Mesothelial cell of epicardium (in vitro differentiated cells): ENCODE measurements at places on chromosomes 1 and 21. TPM values are rescaled to one million over a fixed set of nuclear protein-coding genes. Genes with fewer than 3 reads are reported as not detected.
A peak's percentile ranks its signal among the peaks of the same experiment; 100 is the strongest.

Gene C1orf94
- not detected in 3 replicates for total RNA-seq

Gene TNFSF4
- total RNA-seq, result 2.0 to 2.8 TPM (median 2.1 TPM) in 3 replicates

Gene HTR1D
- total RNA-seq, result 0.09 to 0.18 TPM in 2 of 3 replicates, not detected in the other

Gene LCE1D
- not detected in 3 replicates for total RNA-seq

Gene RNU1-1
- 3,774 to 3,945 TPM (median 3,937 TPM) in 3 replicates for total RNA-seq

Gene ZBTB40
- total RNA-seq, result 24.3 to 26.8 TPM (median 24.8 TPM) in 3 replicates

Gene TSPAN1
- total RNA-seq, result 0.51 to 0.63 TPM (median 0.52 TPM) in 3 replicates

Gene CYP4A11
- not detected in 3 replicates for total RNA-seq

Gene GBP7
- not detected in 3 replicates for total RNA-seq

Gene FNDC5
- 162 to 165 TPM (median 164 TPM) in 3 replicates for total RNA-seq

Gene TBX19
- total RNA-seq, result 2.4 to 2.9 TPM (median 2.6 TPM) in 3 replicates

Gene OR2L5
- total RNA-seq, result not detected in 3 replicates

Gene SLC6A17
- 1.4 to 1.6 TPM (median 1.6 TPM) in 3 replicates for total RNA-seq

Gene IL12RB2
- 0.34 to 0.43 TPM in 2 of 3 replicates, not detected in the other for total RNA-seq

Gene RHBDL2
- not detected in 3 replicates for total RNA-seq

GRCh38 chr1:232529747-232530146, 100.2 kb downstream of the SIPA1L2 start:
- DNase-seq, result no peak

- no peak for DNase-seq
Observed at GRCh38 chr1:65054481-65054880, 88.1 kb upstream of the JAK1 start.

DNA sequence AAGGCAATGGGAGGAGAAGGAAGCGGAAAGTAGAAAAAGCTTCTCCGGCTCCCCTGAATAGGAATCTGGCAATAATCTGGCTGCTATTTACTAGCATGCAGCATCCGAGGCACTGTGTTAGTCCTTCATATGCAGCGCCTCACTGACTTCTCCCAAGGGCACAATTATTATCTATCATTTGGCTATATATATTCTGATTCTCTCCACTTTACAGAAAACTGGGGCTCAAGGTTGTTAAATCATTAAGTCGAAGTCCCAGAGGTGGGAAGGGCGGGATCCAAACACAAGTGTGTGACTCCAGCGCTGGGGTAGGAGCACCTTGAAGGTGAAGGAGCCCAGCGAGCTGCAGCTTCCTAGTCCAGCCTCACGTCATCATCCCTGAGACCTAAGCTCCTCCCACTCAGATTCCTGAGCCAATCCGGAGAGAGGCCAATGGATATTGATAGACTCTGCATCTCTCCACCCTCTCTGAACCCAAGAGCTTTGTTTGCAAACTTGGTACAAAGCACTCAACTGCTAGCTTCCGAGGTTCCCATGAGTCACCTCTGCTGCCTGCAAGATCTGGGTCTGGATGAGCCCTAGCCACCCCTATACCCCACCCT, 16.6 kb upstream of the EYA3 start:
- peak; percentile 34 for DNase-seq

GRCh38 chr1:40199126-40199525, 37.9 kb downstream of the RLF start:
- no peak for DNase-seq

- no peak for DNase-seq
Observed at GRCh38 chr1:200908191-200908868, 13.6 kb downstream of the INAVA start.

DNA sequence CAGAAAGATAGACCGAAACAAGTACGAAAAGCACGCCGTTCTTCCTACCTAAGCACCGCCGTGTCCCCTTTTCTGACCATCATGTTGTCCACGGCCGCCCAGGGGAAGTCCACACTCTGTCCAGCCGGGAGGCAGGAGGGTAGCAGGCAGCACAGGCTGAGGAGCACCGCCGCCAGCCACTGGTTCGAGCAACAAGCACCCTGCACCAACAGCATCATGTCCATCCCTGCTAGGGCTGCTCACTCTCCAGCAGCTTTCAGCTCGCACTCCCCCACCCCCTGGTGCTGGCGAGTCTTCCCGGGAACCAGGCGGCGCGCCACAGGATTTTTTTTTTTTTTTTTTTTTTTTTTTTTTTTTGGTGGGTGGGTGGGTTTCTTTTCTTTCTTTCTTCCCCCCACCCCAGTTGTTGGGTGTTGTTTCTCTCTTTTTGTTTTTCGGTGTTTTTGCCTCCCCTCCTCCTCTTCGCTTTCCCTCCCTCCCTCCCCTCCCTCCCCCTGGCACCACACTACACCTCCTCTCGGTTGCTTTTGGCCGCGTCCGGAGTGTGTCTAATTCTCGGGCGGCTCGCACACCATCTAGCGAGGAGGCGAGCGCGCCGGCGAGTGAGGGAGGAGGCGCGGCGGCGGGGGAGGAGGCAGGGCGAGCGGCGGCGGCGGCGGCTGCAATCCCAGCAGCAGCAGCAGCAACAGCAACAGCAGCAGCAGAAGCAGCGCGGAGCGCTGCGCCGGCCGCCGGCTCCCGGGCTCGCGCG, at the start of gene NEGR1:
Gene NEGR1, minus strand, starts transcription at position 269 of the 751 bp plus-strand sequence.
- DNase-seq, result peak; percentile 75

DNA sequence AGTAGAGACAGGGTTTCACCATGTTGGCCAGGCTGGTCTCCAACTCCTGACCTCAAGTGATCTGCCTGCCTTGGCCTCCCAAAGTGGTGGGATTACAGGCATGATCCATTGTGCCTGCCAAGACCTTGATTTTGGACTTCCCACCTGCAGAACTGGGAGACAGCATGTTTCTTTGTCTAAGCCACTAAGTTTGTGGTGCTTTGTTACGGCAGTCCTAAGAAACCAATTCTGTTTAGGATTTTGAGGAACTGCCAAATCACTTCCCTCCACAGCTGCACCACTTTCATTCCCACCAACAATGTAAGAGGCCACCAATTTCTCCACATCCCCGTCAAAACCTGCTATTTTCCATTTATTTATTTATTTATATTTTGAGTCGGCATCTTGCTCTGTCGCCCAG, 46.1 kb downstream of the CHAF1B start:
- no peak for DNase-seq

GRCh38 chr1:11784993-11785769, 20.6 kb downstream of the MTHFR start:
- no peak for DNase-seq

GRCh38 chr1:12769976-12770505, 3.5 kb upstream of the PRAMEF12 start:
- no peak for DNase-seq

- no peak for DNase-seq
Observed at GRCh38 chr1:40894455-40894854, 32.3 kb upstream of the CITED4 start.

- DNase-seq, result no peak
Observed at GRCh38 chr1:240739139-240739538, 127.2 kb upstream of the GREM2 start.

DNA sequence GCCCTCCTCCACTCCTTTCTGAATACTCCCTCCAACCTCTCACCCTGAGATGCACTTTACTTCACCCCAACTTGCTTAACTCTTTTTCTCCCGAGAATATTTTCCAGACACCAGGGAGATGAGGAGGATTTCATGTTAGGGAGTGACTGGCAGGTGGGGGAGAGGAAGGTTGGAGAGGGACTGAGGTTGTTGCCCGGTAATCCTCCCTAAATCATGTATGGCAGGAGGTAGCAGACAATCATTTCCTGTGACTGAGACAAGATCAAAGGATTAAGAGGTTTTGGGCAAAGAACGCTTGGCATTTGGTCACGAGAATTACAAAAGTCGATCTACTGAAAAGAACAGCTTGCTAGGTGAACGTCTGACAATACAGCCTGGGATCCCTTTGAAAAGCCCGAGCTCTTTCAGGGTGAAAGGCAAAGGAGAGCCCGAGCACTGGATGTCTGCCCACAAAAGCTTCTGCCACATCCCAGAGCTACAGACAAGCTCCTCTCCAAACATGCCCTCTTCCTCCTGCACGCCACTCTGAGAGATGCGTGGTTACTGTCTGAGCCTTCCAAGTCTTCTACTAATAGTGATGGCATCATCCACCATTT, 154.1 kb downstream of the DAB1 start:
- no peak for DNase-seq

DNA sequence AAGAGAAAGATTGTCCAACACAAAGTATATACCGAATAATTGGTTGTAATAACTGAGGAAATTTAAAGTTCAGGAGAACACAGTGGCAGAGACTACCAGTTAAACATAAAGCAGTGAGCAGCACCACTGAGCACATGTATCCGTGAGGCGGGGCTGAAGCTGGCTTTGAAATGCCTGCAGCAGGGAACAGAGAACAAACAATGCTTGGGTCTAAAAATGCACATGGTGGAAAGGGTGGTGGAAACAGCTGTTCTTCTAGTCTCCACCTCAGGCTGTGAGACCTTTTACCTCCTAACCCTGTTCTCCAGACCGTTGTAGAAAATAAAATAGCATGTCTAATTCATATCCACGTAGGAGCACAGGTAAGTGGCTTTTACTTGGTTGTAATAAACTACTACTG, 7.7 kb upstream of the GNG4 start:
- no peak for DNase-seq

- no peak for DNase-seq
Observed at GRCh38 chr1:215600867-215601266, 33.8 kb downstream of the KCTD3 start.

- no peak for DNase-seq
Observed at GRCh38 chr1:31054349-31054748, 11.2 kb downstream of the PUM1 start.

- DNase-seq, result no peak
Observed at GRCh38 chr1:18635891-18636595, 5.4 kb downstream of the PAX7 start.

DNA sequence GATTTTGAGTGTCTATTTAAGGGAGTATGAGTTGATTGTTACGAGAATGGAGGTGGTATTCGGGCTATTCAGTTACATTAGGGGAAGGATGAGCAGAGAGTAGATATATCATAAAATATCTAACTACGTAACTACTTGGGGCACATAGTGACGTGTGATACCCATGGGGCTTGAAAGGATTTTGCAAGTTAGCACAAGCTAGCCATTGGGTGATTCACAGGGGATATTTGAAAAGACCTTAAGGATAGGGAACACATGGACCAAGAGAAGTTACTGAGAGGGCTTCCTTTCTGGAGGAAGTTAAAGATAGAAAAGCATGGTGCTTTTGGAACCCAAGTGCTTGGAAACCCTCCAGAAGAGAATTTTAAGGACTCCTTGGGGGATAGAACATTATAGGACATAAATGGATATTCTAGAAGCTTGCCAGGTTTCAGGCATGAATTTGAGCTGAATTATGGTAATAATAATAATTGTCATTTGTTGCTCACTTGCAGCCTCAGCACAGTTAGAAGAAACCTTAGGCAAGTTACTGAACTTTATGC, 5.4 kb downstream of the DISP1 start:
- no peak for DNase-seq

DNA sequence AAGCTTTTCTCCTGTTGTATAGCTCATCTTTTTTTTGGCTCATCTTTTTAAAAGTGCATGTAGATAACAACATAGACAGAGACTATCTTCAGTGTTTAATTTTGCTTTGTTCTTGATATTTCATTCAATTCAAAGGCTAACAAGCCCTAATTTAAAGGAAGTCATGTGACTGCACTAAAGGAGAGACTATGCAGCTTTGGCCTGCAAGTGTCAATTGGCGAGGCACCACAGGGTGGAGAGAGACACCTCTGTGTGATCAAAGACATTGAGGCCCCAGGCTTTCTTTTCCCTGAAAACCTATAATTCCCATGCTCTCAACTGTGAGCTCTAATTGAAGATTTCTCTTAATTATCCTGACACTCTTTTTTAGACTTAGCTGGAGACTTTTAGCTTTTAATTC, 53.6 kb downstream of the CHODL start:
- no peak for DNase-seq

DNA sequence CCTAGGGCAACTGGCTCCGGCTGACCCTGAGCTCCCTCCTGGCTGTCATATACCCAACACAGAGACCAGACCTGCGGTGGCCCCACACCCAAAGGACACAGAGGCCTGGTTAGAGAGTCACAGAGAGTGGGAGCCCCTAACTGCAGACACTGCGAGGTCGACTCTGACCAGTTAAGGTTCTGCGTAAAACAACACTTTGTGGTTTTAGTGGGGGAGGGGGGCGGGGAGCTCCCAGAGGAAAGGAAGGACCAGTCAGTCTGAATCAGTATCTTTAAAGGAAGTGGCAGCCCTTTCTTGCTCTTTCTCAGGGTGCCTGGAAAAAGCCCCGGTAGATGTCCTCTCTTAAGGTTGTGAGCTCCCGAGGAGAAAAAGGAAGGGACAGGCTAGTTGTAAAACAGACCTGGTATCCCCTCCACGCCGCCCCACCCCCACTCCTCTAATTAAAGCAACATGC, 2.4 kb downstream of the SSBP3 start:
- DNase-seq, result no peak

DNA sequence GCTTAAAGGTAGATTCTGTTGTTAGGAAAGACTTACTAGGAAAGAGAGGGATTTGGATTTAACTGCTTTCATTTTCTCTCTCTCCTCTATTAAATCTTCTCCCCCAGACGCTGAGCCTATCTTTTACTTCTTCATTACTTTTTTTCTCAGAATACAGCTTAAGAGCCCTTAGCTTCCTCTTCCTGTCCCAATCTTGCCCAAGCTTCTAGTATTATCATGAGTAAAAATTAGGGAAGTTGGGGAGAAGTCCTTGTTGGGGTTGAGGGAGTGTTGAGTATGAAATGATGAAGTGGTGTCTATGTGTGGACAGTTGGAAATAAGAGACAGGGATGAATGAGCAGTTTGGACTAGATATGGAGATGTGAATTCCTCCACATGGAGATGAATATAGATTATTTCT, 35.0 kb downstream of the ACP6 start:
- no peak for DNase-seq

GRCh38 chr1:53203466-53203865, 6.8 kb downstream of the CPT2 start:
- no peak for DNase-seq

- no peak for DNase-seq
Observed at GRCh38 chr1:101086783-101087182, 61.2 kb upstream of the DPH5 start.

- DNase-seq, result no peak
Observed at GRCh38 chr21:36696390-36697059, 2.4 kb upstream of the SIM2 start.
